HCT116 (cell line): ENCODE measurements at places on chromosomes 6 and 20. TPM values are rescaled to one million over a fixed set of nuclear protein-coding genes. Genes with fewer than 3 reads are reported as not detected.

- H3K36me3 ChIP-seq: no peaks in the 10 kb centered on the region
- no peaks in the 10 kb centered on the region for H3K27me3 ChIP-seq
- no peaks in the 10 kb centered on the region for H3K4me1 ChIP-seq
- H3K27ac ChIP-seq: no peak overlapping the region
Measured at GRCh38 chr6:165615636-165616035, 47.4 kb downstream of the PDE10A start.

GRCh38 chr20:3188823-3189413 lies 15.6 kb downstream of the DDRGK1 start:
- DNase-seq: no peak
- H3K36me3 ChIP-seq: peaks cover 10% of the 10 kb centered on the region
- H3K27ac ChIP-seq: no peak overlapping the region
- H3K4me1 ChIP-seq: no peaks in the 10 kb centered on the region
- H3K27me3 ChIP-seq: no peaks in the 10 kb centered on the region

- H3K27ac ChIP-seq: no peak overlapping the region
- no peak overlapping the region for H3K4me3 ChIP-seq
- peaks cover 13% of the 10 kb centered on the region; the same call in 1 of the 2 replicates for H3K4me1 ChIP-seq
- DNase-seq: no peak
Measured at GRCh38 chr6:142870787-142871415, 74.1 kb downstream of the HIVEP2 start.

- H3K27ac ChIP-seq: no peak overlapping the region; the same call in 1 of the 2 replicates
- H3K4me3 ChIP-seq: no peak overlapping the region
- H3K4me1 ChIP-seq: peaks cover 37% of the 10 kb centered on the region
- DNase-seq: no peak
Measured at GRCh38 chr20:57393321-57394120, 2.3 kb downstream of the RBM38 start.

DNA sequence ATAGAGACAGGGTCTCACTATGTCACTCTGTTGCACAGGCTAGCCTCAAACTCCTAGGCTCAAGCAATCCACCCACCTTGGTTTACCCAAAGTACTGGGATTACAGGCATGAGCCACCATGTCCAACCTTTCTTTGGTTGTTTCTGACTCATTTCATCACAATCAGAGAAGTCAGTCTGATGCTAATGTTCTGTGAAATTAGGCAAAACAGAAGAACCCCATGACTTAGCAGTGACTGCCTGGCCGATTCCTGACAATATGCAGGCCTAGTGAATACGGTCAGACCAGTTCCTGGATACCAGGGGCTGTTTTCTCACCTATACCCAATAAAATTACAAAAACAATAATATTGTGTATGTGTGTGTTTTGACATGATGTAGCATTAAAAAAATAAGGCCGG lies 58.8 kb upstream of the BTN3A2 start:
- no peak overlapping the region for H3K27ac ChIP-seq
- DNase-seq: no peak
- no peaks in the 10 kb centered on the region for H3K27me3 ChIP-seq
- H3K4me1 ChIP-seq: peaks cover 14% of the 10 kb centered on the region
- H3K4me3 ChIP-seq: no peak overlapping the region
- H3K36me3 ChIP-seq: no peaks in the 10 kb centered on the region

GRCh38 chr20:56755201-56755600 lies 126.1 kb downstream of the TFAP2C start:
- no peak overlapping the region for H3K27ac ChIP-seq
- DNase-seq: no peak
- H3K27me3 ChIP-seq: no peaks in the 10 kb centered on the region
- H3K4me1 ChIP-seq: no peaks in the 10 kb centered on the region
- H3K4me3 ChIP-seq: no peak overlapping the region

SCRT2 gene
- not detected for total RNA-seq

GABRR1 gene
- not detected for total RNA-seq

TMEM244 gene
- total RNA-seq: not detected
